Left ventricle myocardium inferior (tissue), 1 donor: ENCODE measurements at places on chromosomes 11 and 22.
A peak's percentile ranks its signal among the peaks of the same experiment; 100 is the strongest.

GRCh38 chr11:2328021-2328420, 26.2 kb downstream of the TSPAN32 start:
- DNase-seq, result no peak

DNA sequence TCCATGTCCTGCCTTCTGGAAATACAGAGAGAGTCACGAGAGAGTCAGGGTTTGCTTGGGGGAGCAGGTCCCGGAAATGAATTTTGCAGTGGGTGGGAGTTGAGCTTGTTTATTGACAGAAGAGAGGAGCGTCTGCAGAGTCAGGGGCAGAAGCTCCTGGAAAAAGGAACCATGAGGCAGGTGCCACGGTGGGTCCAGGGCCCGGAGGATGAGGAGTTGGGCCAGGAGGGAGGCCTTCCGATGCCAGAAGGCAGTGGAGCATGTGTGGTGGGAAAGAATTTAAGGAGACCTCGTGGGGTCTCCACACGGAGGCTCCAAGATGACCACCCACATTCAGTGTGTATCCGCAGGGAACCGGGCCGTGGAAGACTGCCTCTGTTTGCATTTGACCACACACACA, 461.2 kb downstream of the BRD1 start:
- no peak for DNase-seq

GRCh38 chr11:61160487-61161189, 588 bp downstream of the VPS37C start:
- DNase-seq, result no peak

GRCh38 chr22:38066381-38067027, 9.3 kb downstream of the PICK1 start:
- DNase-seq, result no peak

DNA sequence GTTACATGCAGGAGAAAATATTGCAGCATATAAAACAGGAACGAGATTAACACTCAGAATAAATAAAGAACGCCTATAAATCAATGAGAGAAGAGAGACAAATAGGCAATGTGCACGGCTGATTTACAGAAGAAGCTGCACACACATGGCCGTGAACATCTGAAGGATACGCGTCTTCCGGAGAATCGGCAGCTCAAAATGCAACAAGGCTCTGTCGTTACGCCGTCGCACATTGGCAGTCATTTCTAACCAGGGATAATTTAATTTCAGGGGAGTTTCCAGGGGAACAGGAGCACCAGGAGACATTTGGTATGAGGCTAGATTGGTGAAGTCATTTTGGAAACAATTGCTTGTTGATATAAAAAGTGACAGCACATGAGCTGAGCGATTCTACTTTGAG, 745.2 kb downstream of the BRD1 start:
- no peak for DNase-seq

GRCh38 chr11:71075871-71076420, 176.4 kb downstream of the SHANK2 start:
- no peak for DNase-seq

DNA sequence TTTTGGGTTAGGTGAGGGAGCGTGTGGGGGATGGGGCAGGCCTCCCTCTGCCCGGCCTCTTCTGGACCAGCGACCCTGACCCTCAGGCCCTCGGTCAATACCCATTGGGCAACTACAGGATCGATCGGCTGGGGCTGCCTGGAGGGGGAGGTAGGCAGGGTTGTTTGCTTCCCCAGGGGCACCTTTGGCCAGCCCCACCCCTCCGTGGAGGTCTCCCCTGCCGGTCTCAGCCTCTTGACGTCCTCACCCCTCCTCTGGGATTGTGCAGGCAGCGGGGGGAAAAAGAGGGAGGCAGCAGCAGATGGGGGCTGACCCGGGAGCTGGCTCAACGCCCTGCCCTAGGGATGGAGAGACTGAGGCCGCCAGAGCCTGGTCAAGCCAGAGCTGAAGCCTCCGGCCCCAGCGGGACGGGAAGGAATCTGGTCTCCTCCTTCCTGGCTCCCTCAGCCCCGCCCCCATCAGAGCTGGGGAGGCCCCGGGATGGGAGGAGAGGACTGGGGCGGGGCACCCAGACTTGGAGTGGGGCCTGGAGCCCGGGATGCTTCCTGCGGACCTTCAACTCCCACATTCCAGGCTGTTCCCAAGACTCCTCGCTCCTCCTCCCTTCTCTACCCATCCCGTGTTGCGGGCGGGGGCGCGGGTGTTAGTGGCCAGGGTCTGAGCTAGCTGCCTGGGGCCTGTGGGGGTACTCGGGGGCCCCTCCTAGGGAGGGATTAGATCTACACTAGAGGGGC, 14.4 kb upstream of the CDC42EP1 start:
- DNase-seq, result peak; percentile 94

GRCh38 chr11:93219440-93219839, 21.6 kb upstream of the SLC36A4 start:
- no peak for DNase-seq

DNA sequence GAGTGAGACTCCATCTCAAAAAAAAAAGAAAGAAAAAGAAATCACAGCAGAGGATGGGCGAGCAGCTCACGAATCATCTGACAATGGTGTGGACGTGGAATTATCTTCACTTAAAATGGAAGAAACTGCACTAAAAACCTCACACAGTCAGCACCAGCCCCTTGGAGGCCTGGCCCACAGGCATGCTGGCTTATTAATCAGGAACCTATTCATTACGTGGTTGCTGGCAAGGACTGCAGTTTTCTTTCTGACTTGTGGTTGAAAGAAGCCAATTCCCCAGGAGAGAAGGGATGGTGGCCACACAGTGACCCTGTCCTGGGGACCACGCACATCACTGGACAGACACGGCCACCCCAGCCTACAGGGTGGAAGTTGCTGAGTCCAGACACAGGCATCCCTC, 401.1 kb downstream of the CTTN start:
- no peak for DNase-seq

- DNase-seq, result no peak
Measured at GRCh38 chr11:127055236-127055635, 54.7 kb upstream of the KIRREL3 start.

GRCh38 chr11:46333394-46333947, 13.8 kb upstream of the DGKZ start:
- DNase-seq, result no peak

DNA sequence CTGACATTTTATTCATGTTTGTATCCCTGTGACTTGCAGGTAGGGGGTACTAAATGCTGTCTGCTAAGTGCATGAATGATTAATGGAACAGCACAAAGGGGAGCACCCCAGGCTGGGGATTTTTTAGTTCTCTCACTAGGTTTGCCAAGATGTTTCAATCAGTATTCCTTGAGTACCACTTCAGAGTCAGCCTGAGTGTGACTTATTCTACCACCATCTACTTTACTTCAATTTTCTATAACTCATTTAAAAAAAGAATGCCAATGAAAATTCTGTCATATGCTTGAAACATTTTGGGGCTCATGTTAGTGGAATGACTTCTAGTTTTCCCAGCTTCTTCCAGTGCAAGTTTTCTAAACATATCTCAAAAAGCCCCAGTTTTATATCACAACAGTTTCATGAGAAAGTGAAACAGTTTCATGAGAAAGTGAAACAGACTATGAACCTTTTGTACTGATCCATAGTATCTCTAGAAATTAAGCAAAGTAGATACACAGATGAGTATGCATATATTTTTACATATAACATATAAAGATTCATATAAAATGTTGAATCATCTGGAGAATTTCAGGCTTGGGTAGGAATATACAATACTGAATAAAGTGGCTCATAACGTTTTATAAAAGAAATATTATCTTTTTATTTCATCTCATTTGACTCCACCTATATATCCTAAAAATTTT, 252.4 kb downstream of the GRM5 start:
- no peak for DNase-seq

DNA sequence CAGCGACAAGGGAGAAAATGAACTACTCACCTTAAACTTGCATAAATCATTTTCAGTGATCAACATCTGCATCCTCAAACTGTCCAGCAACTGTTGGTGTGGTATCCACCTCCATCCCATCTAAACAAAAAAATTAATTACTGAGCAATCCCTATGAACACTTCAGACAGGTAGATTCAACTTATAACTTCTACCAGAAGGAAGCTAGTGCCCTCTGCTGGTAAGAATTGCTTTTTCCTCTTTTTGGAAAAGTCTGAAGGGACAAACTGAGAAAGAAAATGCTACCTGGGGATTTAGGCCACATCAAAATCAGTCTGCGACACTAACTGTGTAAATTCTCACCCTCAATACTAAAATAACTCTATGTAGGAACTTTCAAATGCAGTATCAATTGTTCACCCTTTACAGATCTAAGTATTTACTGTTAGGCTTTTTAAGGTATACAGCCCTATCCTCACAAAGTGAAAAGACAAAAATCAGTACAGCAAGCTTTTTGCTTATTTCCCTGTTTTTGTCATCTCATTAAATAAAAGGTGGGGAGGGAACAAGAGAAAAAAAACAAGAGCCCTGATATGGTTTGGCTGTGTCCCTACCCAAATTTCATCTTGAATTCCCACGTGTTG, 17.9 kb downstream of the CLNS1A start:
- DNase-seq, result no peak

GRCh38 chr11:62792202-62792575, 383 bp upstream of the TMEM223 start:
- DNase-seq, result peak; percentile 45

DNA sequence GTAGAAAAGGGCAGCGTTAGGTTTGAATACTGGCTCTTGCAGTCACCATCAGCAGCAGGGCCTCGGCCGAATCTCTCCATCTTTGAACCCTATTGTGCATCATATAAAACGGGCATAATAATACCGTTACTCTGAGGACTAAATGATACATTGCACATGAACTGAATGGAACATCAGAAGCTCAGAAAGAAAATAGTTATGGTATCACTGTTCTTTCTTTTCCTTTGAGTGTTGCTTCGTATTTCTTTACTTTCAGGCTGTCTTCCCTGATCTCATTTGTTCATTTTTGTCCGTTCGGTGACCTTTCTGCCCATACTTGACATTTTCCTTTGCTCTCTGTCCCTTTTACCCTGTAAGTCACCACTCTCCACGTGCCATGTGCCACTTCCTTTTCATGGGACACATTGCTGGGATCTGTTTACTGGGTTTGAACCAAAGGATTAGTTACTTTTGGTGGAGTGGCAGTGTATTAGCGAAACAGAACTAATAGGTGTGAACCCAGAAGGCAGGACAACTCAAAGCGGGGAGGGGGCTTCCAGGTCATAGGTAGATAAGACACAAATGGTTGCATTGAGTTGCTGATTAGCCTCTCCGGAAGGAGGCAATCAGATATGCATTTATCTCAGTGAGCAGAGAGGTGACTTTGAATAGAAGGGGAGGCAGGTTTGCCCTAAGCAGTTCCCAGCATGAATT, 717 bp upstream of the ZNF202 start:
- DNase-seq, result no peak

DNA sequence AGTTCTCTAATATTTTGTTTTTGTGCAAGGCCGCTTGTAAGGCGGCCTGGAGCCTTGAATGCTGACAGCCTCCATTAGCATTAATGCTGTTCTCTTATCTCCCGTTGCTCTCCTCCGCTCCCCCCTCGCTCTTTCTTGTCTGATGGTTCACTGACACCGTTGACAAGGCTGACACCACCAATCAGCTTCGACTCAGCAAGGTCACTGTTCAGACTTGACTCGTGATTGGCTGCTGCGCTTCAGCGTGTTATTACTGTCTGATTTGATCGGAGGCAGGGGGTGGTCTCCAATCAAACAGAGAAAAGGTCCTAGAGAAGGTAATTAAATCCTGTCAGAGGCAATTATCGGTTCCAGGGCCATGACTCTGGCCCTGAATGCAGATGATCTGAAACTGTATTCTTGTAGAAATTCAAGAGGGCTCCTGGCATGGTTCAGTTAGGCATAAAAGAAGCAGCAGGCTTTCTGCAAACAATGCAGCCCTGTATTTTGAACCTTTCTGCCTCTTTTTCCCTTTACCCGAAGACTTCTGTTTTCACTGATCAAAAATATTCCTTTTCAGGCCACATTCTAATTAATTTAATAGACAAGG, 49.3 kb upstream of the MPPED2 start:
- DNase-seq, result no peak

DNA sequence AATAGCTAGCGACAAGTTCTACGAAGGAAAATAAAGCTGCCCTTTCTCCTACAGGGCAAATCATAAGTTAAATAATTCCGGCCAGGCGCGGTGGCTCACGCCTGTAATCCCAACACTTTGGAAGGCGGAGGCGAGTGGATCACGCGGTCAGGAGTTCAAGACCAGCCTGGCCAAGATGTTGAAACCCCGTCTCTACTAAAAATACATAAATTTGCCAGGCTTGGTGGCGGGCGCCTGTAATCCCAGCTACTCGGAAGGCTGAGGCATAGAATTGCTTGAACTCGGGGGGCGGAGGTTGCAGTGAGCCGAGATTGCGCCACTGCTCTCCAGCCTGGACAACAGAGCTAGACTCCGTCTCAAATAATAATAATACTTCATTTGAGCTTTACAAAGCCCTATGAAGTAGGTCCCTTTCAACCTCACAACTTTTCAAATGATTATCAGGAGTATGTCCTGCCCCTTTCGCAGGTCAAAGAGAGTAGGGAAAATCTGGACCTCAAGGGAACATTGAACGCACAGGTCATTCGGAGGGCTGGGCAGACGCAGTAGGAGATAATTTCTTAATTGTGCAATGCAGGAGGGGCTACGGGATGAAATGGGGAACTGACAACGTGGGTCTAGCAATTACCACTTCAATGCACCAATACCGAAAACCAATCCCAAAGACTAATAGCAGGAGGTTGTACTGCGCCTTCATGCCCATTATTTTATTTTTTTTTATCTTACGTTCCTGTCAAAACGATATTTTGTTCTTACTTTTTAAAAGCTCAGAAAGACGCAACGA, 590 bp downstream of the COMMD9 start:
- DNase-seq, result no peak

DNA sequence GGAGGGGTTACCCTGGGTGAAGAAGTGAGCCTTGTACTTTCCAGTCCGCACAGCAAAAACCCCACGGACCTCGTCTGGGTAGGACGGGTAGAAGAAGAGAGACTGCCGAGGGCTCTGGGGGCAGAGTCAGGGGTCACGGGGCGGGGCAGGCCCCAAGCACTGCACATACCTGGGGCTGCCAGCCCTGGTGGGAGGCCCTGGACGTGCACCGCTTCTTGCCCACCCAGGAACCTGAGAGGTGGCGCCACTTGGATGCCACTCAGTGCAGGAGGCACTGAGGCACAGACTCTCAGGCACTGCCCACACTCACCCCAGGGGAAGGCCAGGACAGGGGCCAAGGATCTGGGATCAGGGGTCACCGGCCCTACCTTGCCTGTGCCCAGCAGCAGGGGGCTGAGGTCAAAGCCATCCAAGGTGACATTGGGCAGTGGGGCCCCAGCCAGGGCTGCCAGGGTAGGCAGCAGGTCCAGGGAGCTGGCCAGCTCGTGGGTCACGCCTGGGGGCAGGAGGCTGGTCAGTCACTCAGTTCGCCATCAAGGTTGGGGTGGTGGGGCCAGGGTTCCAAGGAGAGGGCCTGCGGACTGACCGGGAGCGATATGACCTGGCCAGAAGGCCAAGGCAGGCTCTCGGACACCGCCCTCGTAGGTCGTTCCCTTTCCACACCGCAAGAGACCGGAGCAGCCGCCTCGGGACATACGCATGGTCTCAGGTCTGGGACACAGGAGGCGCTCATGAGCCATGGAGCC, 2.2 kb downstream of the ARSA start:
- DNase-seq, result no peak

GRCh38 chr11:75035256-75035655, 46.5 kb downstream of the NEU3 start:
- no peak for DNase-seq
